Kidney epithelial cell (primary cell): ENCODE measurements at places on chromosomes 7 and 10.

- no peak for DNase-seq
Measured at GRCh38 chr10:12501841-12502525, 152.6 kb downstream of the CAMK1D start.

- no peak for DNase-seq
Measured at GRCh38 chr10:86176850-86177536, 189.6 kb downstream of the GRID1 start.

DNA sequence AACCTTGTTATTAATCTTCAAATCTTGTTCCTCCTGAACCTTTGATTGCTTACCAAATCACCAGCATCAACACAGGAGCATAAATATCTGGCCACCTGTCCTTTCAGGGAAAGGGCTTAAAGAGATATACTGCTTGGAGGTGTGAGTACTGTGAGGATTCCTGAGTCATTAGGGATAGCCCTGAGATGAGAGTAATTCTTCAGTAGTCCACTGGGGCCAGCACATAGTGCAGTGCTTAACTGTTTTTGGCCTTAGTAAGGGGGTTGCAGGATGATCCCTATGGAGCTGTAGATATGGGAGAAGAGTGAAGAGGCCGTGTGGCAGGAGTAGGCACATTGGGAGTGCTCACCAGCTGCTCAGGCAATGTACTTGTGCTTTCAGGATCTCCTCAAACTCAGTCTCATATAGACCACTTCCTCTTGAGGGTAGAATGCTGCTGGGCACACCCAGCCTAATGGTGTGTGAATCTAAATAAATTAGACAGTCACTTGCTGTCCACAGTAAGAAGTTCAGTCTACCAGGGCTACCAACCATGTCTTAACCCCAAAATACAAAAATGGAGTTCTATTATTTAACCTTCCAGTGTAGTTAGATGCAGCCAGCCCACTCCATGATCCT, 26.5 kb upstream of the GPR141 start:
- DNase-seq, result no peak

- DNase-seq, result no peak
Measured at GRCh38 chr7:99188221-99188620, 19.7 kb downstream of the KPNA7 start.

DNA sequence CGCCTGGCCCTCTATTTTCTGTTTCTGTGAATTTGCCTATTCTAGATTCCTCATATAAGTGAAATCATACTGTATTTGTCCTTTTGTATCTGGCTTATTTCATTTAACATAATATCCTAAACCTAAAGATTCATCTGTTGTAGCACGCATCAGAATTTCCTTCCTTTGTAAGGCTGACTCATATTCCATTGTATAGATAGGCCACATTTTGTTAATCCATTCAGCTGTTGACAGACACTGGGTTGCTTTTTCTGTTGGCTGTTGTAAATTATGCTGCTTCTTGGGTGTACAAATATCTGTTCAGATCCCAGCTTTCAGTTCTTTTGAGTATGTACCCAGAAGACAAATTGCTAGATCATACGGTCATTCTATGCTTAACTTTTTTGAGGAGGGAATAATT, 28.8 kb upstream of the CUL1 start:
- no peak for DNase-seq

GRCh38 chr7:157476654-157477549, 140.1 kb downstream of the DNAJB6 start:
- no peak for DNase-seq

DNA sequence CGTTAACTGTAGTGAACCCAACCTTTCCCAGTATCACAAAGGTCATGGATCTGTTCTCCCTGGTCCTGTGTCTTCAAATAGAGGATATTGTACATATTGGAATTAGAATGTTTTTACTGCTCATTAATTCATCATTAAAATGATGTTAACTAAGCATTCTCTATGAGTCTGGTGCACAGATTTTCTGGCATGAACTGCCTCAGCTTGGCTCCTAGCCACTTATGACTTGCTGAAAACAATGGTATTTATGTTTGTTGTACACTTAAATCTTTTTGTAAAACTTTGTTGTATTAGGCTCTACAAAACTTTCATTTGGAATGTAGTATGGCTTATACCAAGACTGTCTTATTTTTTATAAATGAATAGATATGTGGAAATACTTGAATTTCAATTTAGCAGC, 329.4 kb downstream of the TFEC start:
- no peak for DNase-seq

DNA sequence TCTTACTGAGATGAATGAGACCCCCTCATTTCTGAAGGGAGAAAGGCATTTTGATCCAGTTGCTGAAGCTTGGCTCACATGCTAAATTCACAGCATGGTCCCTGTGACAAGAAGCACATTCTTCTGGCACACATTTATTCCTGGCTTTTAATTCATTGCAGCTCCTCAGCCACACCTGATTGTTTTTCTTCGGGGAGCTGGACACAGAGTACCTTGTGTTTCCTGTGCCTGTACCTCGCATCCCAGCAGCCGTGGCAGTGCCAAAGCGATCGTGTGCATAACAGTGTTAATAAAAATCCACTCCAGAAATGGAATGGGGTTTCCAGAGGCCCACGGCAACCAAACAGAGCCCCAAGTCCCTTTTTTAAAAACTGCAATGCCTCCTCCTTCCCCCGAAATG, 615.3 kb upstream of the MGMT start:
- no peak for DNase-seq

- no peak for DNase-seq
Measured at GRCh38 chr7:2983586-2983985, 60.1 kb downstream of the CARD11 start.

DNA sequence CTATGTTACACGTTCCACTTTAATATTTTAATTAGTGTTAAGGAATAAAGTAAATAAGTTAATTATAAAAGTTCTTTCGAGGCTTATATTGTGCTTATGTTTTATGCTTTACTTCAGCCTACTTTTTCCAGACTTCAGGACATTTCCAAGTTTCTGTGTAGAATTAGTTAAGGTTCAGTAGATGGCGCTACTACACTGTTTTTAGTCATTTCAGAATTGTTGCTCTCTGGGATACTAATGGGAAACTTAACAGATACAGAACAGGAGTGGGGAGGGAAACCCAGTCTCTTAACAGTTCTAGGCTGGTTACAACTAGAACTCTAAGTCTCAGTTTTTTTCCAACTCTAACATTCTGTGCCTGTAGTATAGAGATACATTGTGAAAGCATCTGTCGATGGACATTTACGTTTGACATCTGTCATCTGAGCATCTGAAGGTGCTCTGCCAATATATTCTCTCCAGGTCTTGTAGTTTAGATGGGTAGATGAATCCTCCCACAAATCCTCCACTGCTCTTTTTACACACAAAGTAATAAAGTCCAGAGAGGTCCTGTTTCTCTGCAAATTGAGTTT, 56.8 kb upstream of the FAM171A1 start:
- DNase-seq, result no peak

DNA sequence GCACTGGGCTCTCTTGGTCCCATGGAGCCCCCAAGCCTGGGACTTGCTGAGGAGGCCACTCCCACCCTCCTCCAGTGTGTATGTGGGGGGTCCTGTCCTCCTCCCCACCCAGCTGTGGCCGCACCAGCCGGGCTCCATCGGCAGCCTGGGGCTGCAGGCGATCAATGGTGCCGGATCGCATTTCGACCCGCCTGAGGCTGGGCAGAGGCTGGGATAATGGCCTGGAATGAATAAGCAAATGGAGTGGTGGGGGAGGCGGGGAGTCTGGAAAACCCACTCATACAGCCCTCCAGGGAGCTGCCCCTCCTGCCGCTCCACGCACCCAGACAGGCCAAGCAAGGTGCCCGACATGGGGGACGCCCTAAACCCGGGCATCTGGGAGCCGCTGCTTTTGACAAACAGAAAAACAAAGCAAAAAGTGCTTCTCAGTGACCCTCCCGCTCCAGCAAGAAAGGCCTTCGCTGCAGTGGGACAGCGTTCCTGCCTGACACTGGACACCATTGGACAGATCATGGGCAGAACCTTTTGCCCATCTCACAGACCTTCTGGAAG, 160.5 kb downstream of the NRF1 start:
- no peak for DNase-seq

- DNase-seq, result no peak
Measured at GRCh38 chr7:50790381-50790780, 7.7 kb upstream of the GRB10 start.

- DNase-seq, result no peak
Measured at GRCh38 chr7:135678612-135679575, 16.6 kb downstream of the STMP1 start.

DNA sequence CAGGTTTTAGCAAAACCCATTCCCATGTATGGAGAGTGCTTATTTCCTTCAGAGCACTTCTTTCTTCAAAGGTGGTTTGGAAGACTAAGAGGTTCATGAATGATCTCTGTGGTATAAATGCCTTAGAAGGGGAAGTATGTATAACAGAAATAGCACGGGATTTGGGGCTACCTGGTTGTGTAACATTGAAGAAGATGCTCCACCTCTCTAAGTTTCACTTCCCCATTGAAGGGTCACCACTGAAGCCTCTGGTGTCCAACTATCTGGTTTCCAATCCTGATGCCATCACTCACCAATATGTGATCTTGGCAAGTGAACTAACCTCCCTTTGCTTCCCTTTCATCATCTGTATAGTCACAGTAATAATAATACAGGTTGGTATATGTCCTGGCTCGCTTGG, 37.2 kb downstream of the CYCS start:
- no peak for DNase-seq
